Central memory CD8-positive, alpha-beta T cell (primary cell): ENCODE measurements at places on chromosomes 11 and 22.

GRCh38 chr11:16001899-16002426 is 354.4 kb downstream of the SOX6 start:
- no peak for DNase-seq

- no peak for DNase-seq
Measured at GRCh38 chr11:68780829-68781228, 29.5 kb upstream of the TESMIN start.

DNA sequence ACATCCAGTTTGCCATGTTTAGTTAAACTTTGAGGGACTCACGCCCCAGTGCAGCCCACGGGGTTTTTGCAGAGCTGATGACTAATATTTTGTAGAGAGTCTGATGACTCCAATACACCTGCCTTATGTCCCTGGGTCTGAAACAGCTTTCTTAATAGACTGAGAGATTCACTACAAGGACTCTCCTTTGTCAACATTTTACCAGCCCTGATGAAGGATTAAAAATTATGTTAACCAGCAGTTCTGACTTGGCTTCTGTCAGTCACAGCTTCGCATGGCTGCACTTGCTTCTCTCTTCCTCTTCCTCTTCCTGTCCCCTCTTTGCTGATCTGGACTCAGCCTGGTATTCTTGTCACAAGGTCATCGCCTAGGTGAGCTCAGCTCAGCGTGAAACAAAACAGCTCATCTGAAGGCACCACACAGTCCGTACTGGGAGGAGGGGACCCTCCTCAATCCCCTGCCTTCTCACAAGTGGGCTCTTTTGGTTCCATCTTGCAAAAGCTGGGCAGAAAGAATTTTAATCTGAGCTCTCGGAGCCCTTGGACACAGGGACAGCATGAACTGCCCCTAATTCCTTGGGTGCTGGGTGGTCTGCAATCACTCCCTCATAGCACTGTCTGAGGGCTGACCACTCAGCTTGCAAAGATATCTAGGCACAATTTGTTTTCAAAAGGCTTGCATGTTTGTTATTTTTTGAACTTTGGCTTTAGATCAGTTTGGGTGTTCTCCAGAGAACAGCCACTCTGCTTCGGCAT is 38.1 kb upstream of the POU2AF1 start:
- no peak for DNase-seq

DNA sequence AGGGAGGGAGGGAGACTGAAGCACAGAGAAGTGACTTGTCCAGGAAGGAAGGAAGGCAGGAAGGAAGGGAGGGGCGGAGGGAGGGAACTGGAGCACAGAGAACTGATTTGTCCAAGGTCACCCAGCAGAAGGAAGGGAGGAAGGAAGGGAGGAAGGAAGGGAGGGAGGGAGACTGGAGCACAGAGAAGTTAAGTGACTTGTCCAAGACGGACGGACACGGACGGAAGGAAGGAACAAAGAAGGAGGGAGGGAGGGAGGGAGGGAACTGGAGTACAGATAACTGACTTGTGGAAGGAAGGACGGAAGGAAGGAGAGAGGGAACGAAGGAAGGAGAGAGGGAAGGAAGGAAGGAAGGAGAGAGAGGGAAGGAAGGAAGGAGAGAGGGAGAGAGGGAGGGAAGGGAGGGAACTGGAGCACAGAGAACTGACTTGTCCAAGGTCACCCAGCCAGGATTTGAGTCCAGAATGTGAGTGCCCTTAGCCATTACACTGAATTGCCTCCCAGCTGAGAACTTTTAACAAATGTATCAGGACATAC is 1.5 kb downstream of the SLC35F2 start:
- no peak for DNase-seq

- no peak for DNase-seq
Measured at GRCh38 chr22:31753005-31753633, 700 bp upstream of the DEPDC5 start.

DNA sequence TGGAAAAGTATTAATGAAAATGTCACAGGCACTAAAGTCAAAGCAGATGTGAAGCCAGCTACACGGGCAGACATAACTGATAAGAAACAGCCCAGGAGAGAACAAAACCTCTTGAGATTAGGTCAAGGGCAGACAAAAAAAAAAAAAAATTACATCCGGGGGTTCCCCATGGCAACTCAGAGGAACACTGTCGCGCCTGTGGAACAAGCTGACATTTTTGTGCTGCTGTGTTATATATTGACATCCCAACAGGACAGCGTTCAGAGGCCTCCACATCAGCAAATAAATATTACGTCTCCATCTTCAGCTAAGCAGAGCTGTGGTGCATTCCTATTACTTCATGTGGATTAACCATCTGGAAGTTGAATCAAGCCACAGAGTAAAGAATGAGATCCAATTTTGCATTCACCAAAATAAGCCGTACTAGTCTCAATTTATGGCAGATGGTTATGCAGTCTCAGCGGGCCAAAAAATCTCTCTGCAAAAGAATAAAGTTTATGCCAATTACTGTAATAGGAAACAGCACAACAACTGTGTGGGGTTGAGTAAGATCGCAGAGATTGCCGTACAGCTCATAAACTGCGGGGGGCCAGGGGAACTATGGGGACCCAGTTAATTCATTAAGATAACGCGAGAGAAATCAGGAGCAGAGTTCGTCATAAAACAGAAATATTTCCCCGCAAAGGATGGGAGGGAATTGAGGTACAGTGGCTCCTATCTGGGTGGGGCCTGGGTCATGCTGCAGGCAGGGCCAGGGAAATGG is 41.3 kb upstream of the MN1 start:
- DNase-seq = no peak

DNA sequence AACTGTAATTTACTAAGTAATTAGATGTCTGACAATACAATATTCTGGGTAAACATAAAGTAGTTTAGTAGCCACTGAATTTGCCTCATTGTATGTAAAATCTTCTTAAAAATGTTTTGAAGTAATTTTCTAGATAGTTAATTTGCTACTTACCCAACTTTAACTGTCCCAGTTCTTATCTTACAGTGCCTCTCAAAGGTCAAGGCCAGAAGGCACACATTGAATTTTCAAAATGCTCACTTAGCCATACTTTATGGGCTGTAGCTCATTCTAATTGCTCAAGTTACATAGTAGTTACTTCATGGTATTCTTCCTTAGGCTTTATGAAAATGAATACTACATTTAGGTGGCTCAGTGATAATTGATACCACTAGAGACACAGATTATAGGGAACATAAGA is 666.6 kb downstream of the CNTN5 start:
- DNase-seq = no peak

- no peak for DNase-seq
Measured at GRCh38 chr22:27835446-27835845, 33.9 kb upstream of the MN1 start.
